ENCODE measurements at places on chromosomes 5 and 9.

DNA sequence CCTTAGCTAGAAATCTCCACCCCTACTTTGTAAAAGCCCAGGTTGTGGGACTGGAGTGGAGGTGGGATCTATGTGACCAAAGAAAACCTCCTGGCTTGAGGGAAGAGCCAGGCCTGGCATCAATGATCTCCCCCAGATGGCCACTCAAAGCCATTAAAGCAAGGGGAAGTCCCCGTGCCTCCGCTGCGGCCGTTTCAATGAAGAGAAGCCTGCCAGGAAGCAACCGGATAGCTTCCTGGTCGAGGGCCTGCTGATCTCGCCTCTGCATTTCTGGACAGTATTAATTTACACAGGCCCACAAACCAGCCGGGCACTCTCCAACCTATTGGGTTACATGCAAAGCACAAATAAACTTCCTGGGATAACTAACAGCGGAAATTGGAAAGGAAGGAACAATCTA, 160.5 kb upstream of the MSX2 start:
- DNase-seq = no peak

- DNase-seq = no peak
These were observed 1.4 kb downstream of the CDC37L1 start for GRCh38 chr9:4680750-4681149.

- DNase-seq = peak; percentile 4
These were observed 119.5 kb downstream of the TRPM3 start for GRCh38 chr9:71001780-71002386.

GRCh38 chr5:101955891-101956290, 340.2 kb downstream of the SLCO4C1 start:
- no peak for DNase-seq

GRCh38 chr9:80605129-80605528, 1033.4 kb downstream of the TLE4 start:
- DNase-seq = peak; percentile 6

Measured in putamen (tissue), 1 donor.